HS-27A (cell line): ENCODE measurements at places on chromosomes 6 and 20.

DNA sequence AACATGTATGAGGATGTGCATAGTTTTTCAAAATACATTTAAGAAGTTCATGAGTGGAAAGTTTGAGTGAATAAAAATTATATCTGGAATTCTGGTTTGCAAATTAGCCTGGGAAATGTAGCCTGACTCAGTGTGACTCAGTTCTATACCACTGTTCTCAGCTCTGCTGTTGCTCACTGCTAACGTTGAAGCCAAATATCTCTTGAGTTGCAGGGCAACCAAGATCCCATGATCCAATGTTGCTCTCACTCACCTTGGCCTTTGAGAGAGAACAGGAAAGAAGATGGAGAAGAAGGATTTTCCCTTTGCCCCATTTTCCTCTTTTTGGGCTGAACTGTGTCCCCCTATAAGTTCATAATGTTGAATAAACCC is 28.9 kb downstream of the PSMB9 start:
- DNase-seq, result no peak

GRCh38 chr20:1757072-1757471 is 99.5 kb upstream of the SIRPG start:
- no peak for DNase-seq

DNA sequence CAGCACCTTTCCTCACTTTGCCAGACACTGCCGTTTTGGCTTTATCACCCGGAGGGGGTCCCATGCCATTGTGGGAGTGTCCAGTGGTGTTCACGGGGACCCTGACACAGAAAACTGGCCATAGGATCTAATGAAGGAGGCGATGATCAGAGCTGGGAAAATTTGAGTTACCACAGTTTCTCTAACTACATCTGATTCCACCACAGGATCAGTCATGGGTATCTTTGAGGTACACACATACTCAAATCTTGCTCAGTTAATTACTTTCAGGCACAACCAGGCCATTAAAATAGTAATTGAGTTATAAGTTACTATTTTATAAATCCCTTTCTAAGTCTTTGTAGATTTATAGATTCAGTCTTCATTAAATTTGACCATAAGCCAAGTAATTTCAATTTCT is 215.1 kb downstream of the PRL start:
- no peak for DNase-seq

- no peak for DNase-seq
Measured at GRCh38 chr6:106146852-106147351, 60.8 kb downstream of the PRDM1 start.

- DNase-seq, result no peak
Measured at GRCh38 chr6:21123507-21124436, 469.8 kb upstream of the SOX4 start.

DNA sequence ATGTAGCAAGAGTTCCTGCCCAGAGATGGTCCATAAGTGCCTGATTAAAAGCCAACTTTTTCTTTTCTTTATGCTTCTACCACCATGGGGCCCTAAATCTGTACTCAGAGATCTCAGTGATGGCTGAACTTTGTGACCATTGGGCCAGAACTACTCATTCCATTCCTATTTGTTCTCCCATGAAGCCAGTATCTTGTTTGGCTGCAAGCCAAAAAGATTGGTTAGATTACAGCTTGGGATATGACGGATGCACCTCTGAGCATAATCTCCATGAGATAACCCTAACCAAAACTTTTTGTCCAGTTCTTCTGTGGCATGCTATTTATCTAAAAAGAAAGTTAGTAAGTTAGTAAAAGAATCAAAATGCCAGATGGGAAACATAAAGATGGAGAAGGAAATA is 72.2 kb downstream of the PLCB4 start:
- no peak for DNase-seq

GRCh38 chr6:157656437-157656997 is 166.5 kb upstream of the SNX9 start:
- DNase-seq, result no peak

- no peak for DNase-seq
Measured at GRCh38 chr6:168070804-168071203, 8.2 kb downstream of the FRMD1 start.

DNA sequence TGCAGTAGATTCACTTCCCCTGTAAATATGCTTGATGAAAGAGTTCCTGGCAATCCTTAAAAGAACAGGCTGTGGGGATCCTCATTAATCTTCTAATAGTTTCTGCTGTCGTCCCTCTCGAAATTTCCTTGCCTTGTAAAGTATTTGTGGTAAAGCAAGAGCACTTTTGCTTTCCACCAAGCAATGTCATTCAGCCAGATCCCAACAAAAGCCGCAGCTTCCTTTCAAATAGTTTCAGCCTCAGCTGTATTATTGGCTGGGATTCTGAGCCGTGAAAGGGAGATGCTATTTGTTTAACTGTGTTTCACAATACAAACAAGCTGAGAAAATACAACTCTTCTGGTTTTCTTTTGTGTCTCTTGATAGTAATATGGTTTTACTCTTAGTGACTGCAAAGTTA is 48.9 kb upstream of the EPHA7 start:
- no peak for DNase-seq

GRCh38 chr6:113854531-113855499 is 2.3 kb upstream of the MARCKS start:
- no peak for DNase-seq

DNA sequence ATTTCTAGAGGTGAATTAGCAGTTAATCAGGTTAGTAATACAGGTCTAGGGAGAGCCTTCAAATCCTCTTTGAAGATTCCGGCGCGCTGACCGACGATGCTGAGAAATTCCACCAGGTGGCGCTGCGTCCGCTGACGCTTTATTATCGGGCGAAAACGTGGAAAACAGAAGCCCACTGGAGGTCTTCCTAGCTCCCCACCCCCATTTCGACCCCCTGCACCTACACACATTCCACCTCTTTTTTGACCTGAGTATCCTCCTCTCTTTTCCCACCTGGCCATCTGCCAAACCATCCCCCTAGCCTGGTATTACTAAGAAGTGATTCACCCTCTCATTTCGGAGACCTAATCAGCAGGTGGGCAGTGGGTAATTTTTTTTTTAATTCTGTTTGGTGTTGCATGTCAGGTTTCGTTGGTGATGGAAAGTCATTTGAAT is 65.4 kb upstream of the RIN2 start:
- no peak for DNase-seq

DNA sequence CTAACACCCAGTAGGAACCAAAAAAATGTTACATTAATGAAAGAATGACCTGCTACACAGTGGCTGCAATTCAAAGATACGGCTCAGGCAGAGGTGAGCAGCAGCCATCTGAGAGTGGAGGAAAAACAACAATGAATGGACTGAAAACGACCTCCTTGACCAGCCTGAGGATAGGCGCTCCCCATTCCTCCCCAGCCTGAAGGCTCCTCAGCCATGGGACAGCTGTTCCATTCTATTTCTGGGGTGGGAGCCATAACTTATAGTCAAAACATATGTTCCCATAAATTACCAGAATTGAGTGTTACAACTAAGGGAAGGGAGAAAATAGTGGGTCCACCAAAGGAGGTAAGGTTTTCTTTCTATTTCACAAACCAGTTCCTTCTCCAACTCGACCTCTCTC is 27.2 kb downstream of the FYN start:
- no peak for DNase-seq

DNA sequence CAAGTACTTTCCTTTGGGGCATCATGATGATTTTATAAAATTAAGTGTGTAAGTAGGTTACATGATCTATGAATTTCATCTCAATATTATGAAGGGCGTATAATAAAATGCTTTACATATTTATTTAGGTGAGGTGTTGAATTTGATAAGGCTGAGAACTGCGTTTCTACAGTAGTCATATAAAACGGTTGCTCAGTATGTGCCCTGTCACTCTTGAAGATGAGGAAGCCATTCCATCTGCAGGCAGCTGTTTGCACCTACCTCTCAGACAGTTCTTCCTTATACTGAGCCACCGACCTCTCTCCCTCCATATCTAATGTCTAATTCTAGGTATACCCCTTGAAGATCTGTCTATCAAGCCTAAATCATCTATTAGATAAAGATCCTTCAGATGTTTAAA is 16.1 kb downstream of the NCOA7 start:
- DNase-seq, result no peak

GRCh38 chr20:57638895-57639236 is 18.6 kb upstream of the ZBP1 start:
- no peak for DNase-seq

DNA sequence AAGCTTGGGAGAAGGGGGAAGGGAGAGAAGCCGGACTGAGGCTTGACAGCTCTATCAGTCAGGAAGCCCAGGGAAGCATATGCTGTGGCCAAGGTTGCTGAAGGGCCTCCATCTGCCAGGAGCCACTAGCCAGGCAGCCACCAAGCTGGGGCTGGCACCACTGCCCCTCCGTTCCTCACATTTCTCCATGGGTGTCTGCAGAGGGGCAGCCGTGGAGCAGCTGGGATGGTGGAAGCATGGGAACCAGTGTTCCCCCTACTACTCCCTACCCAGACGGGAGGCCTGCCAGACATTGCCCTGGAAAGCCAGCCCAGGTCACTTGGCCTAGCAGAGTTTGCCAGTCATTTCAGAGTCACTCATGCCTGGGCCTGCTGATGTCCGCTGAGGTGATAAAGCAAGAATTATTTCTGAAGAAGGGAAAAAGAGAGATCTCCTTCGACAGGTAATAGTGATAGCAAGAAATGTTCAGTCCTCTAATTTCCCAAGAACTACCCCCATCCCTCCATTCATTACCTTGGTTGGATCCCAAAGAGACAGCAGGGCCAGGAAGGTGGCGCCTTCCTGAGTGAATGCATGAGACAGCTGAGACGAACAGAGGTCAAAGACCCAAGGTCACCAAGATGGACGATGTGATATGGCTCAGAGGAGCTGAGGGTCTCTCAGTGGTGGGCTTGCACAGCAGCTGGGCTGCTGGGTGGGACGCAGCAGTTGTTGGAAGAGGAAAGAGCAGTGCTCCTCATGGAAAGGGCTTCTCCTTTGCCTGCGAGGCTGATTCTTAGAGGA is 21.9 kb downstream of the SNPH start:
- DNase-seq, result no peak

GRCh38 chr6:151975795-151976194 is 168.3 kb downstream of the ESR1 start:
- DNase-seq, result no peak

DNA sequence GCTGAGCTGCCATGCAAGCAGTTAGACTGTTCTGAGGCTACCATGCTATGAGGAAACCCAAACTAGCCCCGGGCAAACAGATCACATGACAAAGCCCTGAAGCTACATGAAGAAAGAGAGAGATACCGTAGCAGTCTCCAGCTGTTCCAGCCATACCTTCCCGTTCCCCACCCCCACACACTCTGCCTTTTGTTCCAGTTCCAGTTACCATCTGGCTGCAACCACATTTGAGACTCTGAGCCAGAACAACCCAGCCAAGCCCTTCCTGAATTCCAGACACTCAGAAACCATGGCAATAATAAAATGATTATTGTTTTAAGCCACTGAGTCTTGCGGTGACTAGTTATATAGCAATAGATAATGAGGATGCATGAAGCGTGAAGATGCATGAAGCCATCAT is 28.3 kb downstream of the RIN2 start:
- no peak for DNase-seq

DNA sequence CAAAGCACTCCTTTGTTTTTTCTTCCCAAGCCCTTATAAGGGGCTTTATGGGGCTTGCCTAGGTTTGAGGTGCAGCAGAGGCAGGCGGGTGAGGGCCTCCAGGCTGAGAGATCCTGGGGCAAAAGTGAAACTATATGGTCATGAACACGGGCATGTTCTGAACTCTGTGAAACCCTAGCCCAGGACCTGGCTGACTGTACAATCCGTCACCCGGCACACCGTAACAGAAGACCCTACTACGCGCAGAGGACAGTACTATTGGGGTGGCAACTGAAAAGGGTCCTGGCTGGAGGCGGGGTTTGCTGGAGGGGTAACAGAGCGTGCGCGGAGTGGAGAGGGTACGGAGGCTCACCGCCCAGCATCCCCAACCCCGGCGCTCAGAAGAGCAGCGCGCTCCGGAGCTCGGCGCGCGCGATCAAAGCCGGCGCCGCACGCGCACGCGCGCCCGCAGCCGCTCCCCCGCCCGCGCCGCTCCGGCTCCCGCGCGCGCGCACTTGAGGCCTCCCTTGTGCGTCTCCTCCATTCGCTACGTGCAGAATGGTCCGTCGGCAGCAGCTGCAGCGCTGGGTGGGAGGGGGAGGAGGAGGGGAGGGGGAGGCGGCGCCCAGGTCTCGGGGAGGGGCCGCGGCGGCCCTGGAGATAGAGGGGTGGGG is 54.2 kb downstream of the MRPL14 start:
- no peak for DNase-seq

DNA sequence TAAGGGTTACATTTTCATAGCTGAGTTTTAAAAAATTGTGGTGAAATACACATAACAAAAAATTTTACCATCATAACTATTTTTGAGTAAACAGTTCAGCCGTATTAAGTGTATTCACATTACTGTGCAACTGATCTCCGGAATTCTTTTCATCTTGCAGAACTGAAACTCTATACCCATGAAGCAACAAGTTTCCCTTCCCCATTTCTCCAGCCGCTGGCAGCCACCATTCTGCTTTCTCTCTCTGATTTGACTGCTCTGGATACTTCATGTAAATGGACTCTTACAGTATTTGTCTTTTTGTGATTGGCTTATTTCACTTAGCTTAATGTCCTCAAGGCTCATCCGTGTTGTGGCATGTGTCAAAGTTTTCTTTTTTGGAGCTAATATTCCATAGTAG is 341.6 kb downstream of the QKI start:
- no peak for DNase-seq

GRCh38 chr6:77318256-77318655 is 145.0 kb downstream of the HTR1B start:
- no peak for DNase-seq

DNA sequence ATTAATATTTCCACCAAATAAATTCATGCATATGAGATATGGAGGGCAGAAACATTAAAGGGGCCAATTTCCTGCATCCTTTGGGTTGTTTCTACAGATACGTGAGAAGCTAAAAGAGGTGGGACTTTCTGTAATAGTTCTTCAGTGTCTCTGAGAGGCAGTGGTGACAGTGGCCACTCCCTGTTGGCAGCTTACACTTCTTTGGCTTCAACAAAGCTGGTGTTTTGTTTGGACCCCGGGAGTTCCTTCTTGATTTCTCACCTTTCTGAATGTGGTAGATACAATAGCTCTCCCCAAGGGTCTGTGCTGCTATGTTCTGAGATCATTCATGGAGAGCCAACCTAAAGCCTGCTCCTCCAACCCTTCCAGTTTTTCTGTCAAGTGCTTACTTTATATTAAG is 7.8 kb downstream of the PLCB1 start:
- no peak for DNase-seq

- DNase-seq, result no peak
Measured at GRCh38 chr6:45275358-45275757, 52.8 kb upstream of the RUNX2 start.

- no peak for DNase-seq
Measured at GRCh38 chr20:51412951-51413481, 129.5 kb downstream of the NFATC2 start.

DNA sequence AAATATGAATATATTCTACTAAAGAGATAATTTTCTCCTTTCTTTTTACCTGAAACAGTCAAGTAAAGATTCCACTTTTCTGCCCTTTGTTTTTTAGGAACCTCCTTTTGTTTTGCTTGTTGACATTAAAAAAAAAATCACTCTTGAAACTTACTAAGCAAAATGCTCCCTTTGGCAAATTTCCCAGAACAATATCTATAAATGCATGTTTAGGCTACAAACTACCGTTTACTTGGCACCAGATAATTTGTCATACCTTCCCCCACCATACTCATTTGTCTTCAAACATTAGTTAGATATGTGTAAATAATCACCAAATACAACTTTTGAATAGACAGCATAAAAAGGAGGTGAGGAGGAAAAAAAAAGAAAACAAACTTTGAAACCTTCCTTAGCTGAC is 604.7 kb downstream of the RFPL4B start:
- DNase-seq, result no peak

- no peak for DNase-seq
Measured at GRCh38 chr20:10641467-10641866, 32.3 kb downstream of the JAG1 start.
